Stimulated activated naive CD4-positive, alpha-beta T cell treated with Interleukin-2 at 50 U/mL for 16 hours (primary cell): ENCODE measurements at places on chromosomes 7 and 10.

GRCh38 chr7:80748363-80749042, 110.1 kb downstream of the CD36 start:
- no peak for DNase-seq

DNA sequence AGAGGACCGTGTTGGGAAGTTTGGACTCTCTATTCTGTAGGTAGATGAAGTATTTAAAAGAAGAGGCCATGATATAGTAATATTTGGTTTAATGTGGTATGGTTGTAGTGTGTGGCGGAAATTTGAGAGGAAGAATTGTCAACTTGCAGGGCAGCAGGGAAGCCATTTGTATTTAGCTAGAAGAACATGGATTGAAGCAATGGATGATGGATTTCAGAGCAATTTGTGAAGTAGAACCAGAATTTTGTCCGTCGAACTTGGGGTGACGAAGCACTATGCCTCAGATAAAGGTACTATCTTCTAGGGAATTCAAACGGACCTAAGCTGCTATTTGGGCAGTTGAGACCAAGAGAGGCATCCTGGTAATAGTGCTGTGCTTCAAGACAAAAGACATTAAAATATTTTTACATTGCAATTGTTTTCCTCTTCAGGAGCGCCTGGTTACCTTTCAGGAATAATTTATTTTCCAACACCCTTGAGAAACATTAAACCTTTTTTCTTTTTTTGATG, 615 bp upstream of the WBP1L start:
- no peak for DNase-seq

DNA sequence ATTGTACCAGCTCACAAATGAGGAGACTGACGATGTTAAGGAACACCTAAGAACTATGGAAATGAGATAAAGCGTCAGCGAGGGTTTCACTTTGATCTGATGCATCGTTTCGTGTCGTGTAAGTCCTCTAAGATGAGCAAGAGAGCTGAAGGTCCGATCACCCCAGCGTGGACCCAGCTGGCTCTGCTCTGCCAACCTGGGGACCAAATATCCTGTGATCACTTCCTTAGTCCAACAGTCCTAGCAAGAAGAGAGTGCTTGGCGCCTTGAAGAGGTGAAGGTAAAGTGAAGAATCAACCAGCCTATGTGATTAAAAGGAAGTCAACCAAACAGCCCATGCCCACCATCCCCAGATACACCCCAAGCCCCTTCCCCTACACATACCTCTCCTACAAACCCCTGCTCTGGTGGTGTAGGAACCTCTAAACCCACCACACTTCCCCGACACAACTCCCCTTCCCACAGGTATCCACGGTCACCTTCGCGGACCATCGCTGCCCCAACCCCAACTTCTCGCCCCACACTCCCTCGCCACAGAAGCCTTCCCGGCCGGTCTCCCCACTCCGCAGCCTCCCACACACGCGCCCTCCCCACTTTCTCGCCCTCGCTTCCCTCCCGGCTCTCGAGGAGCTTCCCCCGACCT, 722 bp downstream of the UPF2 start:
- DNase-seq, result peak; percentile 16

DNA sequence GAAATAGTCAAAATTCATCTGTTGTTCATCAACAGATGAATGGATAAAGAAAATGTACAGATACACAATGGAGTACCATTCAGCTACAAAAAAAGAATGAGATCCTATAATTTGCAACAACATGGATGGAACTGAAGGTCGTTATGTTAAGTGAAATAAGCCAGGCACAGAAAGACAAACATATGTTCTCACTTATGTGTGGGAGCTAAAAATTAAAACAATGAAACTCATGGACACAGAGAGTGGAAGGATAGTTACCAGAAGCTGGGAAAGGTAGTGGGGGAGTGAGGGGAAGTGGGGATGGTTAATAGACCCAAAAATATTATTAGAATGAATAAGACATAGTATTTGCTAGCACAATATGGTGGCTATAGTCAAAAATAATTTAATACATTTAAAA, 70.0 kb upstream of the KCNMA1 start:
- no peak for DNase-seq

DNA sequence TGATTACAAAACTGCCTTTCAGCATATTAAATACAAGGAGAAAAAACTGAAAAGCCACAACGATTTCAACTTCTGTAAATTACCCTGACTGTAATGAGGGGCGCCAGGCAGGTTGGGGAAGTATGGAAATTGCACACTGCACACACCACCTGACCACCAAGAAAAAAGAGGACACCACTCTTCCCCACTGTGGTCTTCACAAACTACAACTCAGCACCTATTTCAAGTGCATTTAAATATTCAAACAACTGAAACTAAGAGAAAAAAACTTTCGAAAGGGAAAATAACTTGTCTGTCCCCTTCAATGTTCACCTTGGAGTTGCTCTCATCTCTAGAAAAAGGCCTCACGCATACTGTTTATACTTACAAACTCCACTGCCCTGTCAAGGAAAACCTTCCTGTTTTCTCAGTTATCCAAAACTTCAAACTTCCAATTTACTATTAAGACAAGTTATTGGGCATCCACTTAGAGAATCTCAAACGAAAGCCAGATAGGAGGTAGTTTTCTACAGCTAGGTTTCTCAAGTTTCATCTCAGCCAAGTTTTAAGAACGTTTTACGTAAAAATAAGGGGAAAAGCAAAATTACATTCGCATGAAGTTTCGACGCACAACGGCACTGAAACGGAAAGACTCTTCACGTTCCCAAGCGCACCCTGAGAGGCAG, 1.4 kb downstream of the LARP4B start:
- DNase-seq, result no peak

GRCh38 chr7:143387156-143387975, 6.2 kb downstream of the ZYX start:
- DNase-seq, result no peak

GRCh38 chr10:46550795-46551700, 5.4 kb downstream of the GPRIN2 start:
- no peak for DNase-seq

- no peak for DNase-seq
Observed at GRCh38 chr7:4209966-4210365, 472.1 kb upstream of the FOXK1 start.

DNA sequence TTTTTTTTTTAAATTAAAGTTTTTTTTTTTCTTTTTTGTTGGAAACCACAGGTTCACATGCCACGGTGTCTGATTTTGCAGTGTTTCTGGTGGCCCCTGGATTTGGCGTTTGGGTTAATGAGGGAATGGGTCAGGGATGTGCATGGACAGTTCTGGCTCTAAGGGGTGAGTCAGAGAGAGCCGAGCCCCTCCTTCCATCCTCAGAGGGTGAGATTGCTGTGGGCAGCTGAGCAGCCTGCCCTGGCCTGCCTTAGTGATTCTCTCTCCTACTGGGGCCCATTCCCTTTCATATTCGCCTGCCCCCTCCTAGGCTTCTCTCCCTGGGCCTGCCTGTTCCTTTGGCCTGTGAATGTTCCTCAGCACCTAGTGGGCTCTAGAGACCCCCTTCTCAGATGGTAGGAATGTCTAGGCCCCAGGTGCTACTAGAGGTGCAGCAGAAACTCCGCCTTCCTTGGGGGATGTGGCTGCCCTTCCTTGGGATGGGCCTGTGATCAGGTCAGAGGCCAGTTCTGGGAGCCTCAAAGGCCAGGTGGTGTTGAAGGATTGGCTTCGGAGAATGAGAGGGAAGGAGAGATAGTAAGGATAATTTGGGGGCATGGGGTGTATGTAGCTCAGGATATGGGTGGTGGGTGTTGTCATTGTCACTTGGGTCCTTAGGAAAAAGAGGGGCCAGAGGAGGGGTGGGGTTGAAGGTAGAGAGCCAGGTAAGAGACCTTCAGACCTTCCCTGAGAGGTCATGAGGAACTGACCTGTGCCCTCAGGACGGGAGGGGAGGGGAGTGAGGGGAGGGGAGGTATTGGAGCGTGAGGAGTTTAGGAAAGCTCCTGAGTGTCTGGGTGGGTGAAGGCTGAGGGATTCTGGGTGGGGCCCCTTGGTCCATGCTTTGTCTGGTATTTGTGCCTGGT, 19.8 kb downstream of the TSPAN14 start:
- DNase-seq, result no peak

- DNase-seq, result no peak
Observed at GRCh38 chr10:58820861-58821751, 308.4 kb downstream of the BICC1 start.

GRCh38 chr10:78148961-78149612, 115.4 kb downstream of the RPS24 start:
- DNase-seq, result no peak

DNA sequence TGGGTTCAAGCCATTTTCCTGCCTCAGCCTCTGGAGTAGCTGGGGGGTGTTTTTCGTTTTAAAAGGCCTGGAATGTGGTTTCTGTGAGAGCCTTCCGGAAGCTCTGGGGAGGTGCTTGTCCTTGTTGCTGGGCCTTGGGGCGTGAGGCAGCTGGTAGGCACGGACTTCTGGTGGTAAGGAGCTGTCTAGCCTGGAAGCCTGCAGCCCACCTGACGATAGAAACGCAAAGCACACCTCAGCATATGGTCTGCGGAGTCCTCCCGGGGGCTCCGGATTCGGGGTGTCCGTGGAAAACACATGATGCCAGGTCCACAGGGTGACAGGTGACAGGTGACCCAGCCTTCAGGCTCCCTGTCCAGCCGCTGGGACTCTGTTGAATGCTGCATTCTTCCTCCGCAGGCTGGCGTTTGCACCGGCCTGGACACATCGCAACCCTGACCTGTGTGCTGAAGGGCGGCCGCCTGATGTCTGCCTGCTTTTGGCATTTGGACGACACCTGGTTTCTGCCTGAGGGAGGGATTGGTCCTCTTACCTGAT, 37.3 kb downstream of the INPP5A start:
- DNase-seq, result no peak

DNA sequence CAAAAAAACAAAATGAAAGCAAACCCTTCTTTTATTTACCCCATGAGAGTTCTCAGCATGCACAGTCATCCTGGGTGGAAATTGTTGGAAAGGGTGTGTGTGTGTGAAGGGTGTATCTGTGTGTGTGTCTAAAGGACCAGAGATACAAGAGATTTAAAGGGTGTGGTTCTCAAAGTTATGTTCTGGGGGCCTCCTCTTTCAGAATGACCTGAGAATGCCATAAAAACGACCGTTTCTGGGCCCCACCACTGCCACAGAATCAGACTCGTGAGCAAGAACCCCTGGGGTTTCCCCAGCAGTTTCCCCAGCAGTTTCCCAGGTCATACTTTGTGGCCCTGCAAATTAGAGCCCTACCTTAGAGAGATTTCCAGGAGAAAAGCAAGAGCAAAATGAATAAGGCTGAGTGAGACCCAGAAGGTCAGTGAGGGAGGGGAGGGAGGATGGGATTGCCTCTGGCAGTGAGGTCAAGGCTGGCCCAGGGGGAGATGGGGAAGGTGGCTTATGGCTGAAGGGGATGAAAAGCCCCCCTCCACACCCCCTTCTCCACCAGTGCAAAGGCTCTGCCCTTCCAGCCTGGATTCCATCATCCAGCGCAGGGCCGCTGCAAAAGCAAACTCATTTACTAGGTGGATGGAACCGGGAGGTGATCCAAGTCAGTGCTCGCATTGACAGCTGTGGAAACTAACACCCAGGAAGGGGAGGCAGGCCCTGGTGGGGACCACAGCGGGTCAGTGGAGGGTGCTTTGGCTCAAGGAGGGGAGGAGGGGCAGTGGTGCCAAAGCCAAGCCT, 10.2 kb downstream of the PYROXD2 start:
- no peak for DNase-seq

DNA sequence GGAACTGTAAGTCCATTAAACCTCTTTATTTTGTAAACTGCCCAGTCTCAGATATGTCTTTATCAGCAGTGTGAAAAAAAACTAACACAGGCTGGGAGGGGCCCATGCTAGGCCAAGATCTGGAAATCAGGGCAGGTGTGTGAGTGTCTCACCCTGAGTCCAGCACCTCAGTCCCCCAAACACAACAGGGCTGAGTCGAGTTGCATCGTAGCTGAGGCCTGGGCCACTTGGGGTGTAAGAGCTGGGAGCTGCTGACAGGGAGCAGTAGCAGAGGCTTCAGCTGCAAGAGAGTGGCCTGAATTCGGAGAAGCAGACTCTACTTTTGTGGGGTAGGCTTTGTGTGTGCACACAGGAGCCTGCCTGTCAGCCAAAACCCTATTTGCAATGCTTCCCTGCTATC, 553.1 kb downstream of the PTPRN2 start:
- DNase-seq, result no peak

DNA sequence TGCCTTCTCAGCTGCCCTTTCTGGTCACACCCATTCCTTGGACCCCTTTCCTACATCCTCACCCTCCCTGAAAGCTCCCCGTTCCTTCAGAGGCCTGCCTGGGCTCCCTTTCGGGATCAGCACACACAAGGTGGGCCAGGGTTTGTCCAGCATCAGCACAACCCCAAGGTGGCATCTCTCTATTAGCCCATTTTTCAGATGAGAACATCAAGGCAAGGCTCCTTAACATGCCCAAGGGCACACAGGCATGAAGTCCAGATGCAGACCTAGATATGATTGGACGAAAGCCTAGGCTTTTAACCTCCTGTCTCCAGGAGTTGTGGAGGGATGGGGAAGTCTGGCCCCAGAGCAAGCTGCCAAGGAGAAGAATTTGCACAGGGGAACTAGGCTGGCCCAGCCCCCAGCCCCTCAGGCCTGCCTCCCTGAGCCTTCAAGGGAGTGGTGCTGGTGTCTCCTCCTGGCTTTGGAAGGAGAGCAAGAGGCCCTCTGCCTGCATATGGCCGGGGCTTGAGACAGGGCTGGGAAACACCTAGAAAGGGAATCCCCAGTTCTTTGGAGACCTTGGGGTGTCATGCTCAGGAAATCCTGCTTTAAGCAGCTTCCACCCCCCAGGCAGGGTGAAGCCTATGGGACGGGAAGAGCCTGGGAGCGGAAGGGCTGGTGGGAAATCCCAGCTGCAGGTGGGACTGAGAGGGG, 9.0 kb upstream of the VSIR start:
- no peak for DNase-seq

DNA sequence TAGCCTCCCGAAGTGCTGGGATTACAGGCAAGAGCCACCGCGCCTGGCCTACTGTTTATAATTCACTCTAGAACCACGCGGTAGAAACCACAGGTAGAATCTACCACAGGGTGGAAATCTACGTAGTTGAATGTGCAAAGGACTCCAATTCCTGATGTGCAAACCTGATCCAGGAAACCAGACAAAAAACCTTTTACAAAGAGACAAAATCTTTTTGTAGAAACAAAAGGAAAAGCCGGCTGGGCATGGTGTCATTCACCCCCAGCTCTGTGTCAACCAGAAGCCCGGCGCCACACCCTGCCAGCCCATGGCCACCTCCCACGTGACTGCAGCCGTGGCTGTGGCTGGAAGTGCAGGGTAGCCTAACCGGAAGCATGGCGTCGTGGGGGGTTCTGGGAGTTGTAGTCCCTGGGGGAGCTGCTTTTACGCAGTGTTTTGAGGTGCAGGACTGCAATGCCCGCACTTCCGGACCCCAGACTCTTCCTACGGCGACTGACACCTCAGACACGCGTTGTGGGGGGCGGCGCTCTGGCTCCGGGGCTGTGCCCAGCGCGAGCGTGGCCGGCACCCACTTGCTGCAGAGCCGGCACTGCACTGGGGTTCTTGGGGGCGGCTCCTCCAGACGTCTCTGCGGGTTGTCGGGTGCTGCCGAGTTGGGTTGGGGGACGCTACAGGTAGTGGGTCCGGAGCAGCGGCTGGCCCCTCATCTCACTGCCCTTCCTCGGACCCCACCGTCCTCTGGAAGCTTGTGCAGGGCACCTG, 41.5 kb upstream of the RNF216 start:
- DNase-seq, result peak; percentile 97

- DNase-seq, result no peak
Observed at GRCh38 chr10:15847481-15847880, 12.8 kb downstream of the MINDY3 start.

GRCh38 chr10:110502851-110503301, 5.2 kb downstream of the DUSP5 start:
- no peak for DNase-seq
